A549 (cell line): ENCODE measurements at places on chromosomes 5 and 9. TPM values are rescaled to one million over a fixed set of nuclear protein-coding genes. Genes with fewer than 3 reads are reported as not detected.
A peak's percentile ranks its signal among the peaks of the same experiment; 100 is the strongest.

ABCA1 gene
- polyA plus RNA-seq: 3.1 to 5.0 TPM (median 3.6 TPM) in 3 replicates

COMMD10 gene
- polyA plus RNA-seq: 38.4 to 40.8 TPM (median 40.2 TPM) in 3 replicates

DPP7 gene
- 61.3 to 71.8 TPM (median 68.5 TPM) in 3 replicates for polyA plus RNA-seq

- no peak for DNase-seq
Observed at GRCh38 chr5:37871023-37871815, 31.4 kb upstream of the GDNF start.

- no peak for DNase-seq
Observed at GRCh38 chr9:131397100-131397790, 3.4 kb downstream of the PRRC2B start.

GRCh38 chr5:179868541-179868940 is 9.9 kb upstream of the MRNIP start:
- no peak for DNase-seq

GRCh38 chr5:1768283-1769000 is 31.2 kb downstream of the MRPL36 start:
- no peak for DNase-seq

DNA sequence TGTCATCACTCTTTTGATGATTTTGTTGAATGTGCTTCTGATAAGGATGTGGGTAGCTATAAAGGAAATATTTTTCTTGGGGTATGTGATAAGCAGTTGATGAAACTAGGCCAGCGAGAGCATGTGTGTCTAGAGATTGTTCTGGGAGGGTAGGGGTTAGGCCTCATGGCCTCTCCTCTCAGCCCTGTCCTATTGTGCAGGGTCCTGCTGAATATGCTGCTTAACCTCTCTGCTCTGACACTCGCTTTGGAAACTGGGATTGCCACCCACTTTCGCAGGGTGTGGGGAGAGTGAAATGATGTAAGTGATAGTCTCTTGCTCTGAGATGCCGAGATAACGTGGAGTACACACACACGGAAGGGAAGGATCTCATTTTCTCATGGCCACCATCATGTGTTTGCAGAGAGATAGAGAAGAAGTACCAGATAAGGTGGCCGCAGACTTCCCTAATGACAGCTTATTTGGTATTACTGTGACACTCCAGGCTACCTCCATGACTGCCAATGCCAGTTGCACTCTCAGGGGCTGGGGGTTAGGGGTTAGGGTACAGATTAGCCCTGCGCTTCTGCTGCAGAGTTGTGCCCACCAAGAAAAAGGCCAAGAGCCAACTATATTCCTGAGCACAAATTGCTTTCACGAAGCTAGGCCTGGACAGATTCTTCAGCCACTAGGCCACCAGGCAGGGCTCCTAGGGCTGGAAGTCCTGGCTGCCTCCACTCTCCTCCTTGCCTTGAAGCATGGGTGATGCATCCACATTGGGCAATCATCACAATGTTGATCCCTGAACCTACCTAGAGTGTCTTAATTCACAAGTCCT is 25.2 kb upstream of the TNFAIP8 start:
- no peak for DNase-seq

GRCh38 chr5:170503990-170504596 is at the start of gene KCNIP1:
KCNIP1 (plus strand) TSS chr5:170504020.
- peak; percentile 15 for DNase-seq

GRCh38 chr5:41637424-41637823 is 127.0 kb upstream of the PLCXD3 start:
- no peak for DNase-seq

GRCh38 chr9:130626249-130626996 is 38.0 kb upstream of the PRDM12 start:
- no peak for DNase-seq

- DNase-seq: no peak
Observed at GRCh38 chr9:18796696-18797270, 236.2 kb downstream of the SAXO1 start.

GRCh38 chr5:6674421-6674820 is 38.8 kb upstream of the TENT4A start:
- DNase-seq: no peak
